Dermis blood vessel endothelial cell (primary cell): ENCODE measurements at places on chromosomes 6 and 20. TPM values are rescaled to one million over a fixed set of nuclear protein-coding genes. Genes with fewer than 3 reads are reported as not detected.

IGF2R gene
- total RNA-seq, result 120 and 153 TPM in 2 replicates

WFDC10B gene
- total RNA-seq, result not detected in 2 replicates

PAK5 gene
- under 0.01 TPM in 1 of 2 replicates, not detected in the other for total RNA-seq

KCNK5 gene
- 0.17 TPM in 1 of 2 replicates, not detected in the other for total RNA-seq

MDFI gene
- total RNA-seq, result 34.0 and 37.8 TPM in 2 replicates

F13A1 gene
- not detected in 2 replicates for total RNA-seq

PNLDC1 gene
- 0.51 TPM in 1 of 2 replicates, not detected in the other for total RNA-seq

SLC35F1 gene
- total RNA-seq, result not detected in 2 replicates

SLC2A4RG gene
- total RNA-seq, result 11.7 and 24.1 TPM in 2 replicates

SLC32A1 gene
- total RNA-seq, result 0.05 TPM in 1 of 2 replicates, not detected in the other

HCK gene
- not detected in 2 replicates for total RNA-seq

OOEP gene
- total RNA-seq, result not detected in 2 replicates

TGM3 gene
- not detected in 2 replicates for total RNA-seq

ATP6V1G2 gene
- 0.19 and 0.51 TPM in 2 replicates for total RNA-seq

PPIL6 gene
- 0.34 and 0.65 TPM in 2 replicates for total RNA-seq

RIPOR2 gene
- total RNA-seq, result under 0.01 TPM in 1 of 2 replicates, not detected in the other

MUC22 gene
- total RNA-seq, result not detected in 2 replicates

PDE10A gene
- 9.7 and 12.2 TPM in 2 replicates for total RNA-seq

CCN6 gene
- not detected in 2 replicates for total RNA-seq

SAPCD1 gene
- total RNA-seq, result 1.4 and 2.4 TPM in 2 replicates

CAPN11 gene
- total RNA-seq, result 0.28 and 2.2 TPM in 2 replicates

METTL24 gene
- not detected in 2 replicates for total RNA-seq

TPBG gene
- 8.7 and 9.4 TPM in 2 replicates for total RNA-seq

CNBD2 gene
- total RNA-seq, result 2.8 and 5.3 TPM in 2 replicates

BMP6 gene
- 234 TPM in 2 replicates for total RNA-seq

PTCRA gene
- total RNA-seq, result not detected in 2 replicates

PLCG1 gene
- 188 TPM in 2 replicates for total RNA-seq

NANP gene
- 6.8 and 9.2 TPM in 2 replicates for total RNA-seq

SPATS1 gene
- total RNA-seq, result not detected in 2 replicates

CYP21A2 gene
- total RNA-seq, result 0.34 TPM in 1 of 2 replicates, not detected in the other

HLA-DQA1 gene
- total RNA-seq, result not detected in 2 replicates

TRIM10 gene
- not detected in 2 replicates for total RNA-seq

CRYBG1 gene
- total RNA-seq, result 38.1 and 44.9 TPM in 2 replicates

DLK2 gene
- 0.60 and 0.68 TPM in 2 replicates for total RNA-seq

OR2B6 gene
- total RNA-seq, result not detected in 2 replicates

SLC25A27 gene
- total RNA-seq, result 1.9 and 6.3 TPM in 2 replicates

PLCB4 gene
- 9.9 and 13.8 TPM in 2 replicates for total RNA-seq

TINAG gene
- not detected in 2 replicates for total RNA-seq

BIRC7 gene
- not detected in 2 replicates for total RNA-seq

BRD2 gene
- total RNA-seq, result 60.2 and 86.7 TPM in 2 replicates

ESR1 gene
- not detected in 2 replicates for total RNA-seq
